ENCODE measurements at places on chromosomes 2 and 18. TPM values are rescaled to one million over a fixed set of nuclear protein-coding genes. Genes with fewer than 3 reads are reported as not detected.

DNA sequence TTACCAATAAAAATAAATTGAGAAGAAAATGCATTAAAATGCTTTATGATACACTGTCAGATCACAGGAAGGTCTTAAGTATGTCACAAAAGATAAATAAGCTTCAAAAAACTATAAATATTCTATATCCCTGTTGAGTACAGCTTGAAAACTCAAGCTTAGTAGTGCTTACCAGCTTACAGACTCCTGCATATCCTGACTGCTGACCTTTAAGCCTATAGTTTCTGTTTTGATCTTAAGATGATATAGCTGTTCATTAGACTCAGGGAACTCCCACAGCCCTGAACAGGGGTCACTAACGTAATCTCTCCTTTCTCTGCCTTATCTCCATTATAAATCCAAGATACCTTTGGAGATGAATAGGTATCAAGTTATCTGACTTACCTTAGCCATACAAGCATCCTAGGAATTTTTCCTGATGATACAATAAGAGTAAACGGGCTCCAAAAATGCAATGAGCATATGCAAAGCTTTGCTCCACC, 93.7 kb upstream of the RBBP8 start:
- H3K27me3 ChIP-seq, result no peaks in the 10 kb centered on the region
- no peak for DNase-seq
- H3K27ac ChIP-seq, result no peak overlapping the region

- DNase-seq, result no peak
- peaks cover 24% of the 10 kb centered on the region for H3K36me3 ChIP-seq
- no peak overlapping the region for H3K27ac ChIP-seq
- H3K27me3 ChIP-seq, result no peaks in the 10 kb centered on the region
Observed at GRCh38 chr2:134518101-134518500, 200.7 kb downstream of the TMEM163 start.

Gene IL1F10
- not detected for total RNA-seq

Gene HOXD10
- total RNA-seq, result not detected

DNA sequence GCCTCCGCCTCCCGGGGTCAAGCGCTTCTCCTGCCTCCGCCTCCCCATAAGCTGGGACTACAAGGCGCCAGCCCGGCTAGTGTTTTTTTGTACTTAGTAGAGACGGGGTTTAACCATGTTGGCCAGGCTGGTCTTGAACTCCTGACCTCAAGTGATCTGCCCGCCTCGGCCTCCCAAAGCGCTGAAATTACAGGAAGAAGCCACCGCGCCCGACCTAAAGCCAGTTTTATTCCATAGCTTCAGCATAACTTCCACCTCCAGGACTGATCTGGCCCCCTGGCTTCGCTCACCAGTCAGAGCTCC, 783 bp upstream of the TXNL4A start:
- peaks cover 18% of the 10 kb centered on the region for H3K4me1 ChIP-seq
- peak overlapping the region; percentile 98 for H3K4me3 ChIP-seq
- H3K27me3 ChIP-seq, result no peaks in the 10 kb centered on the region
- H3K36me3 ChIP-seq, result peaks cover 5% of the 10 kb centered on the region

GRCh38 chr2:185188656-185189055, 549.9 kb upstream of the FSIP2 start:
- H3K4me1 ChIP-seq, result no peaks in the 10 kb centered on the region
- peaks cover 1% of the 10 kb centered on the region for H3K27me3 ChIP-seq
- H3K27ac ChIP-seq, result no peak overlapping the region
- H3K36me3 ChIP-seq, result no peaks in the 10 kb centered on the region
- no peak overlapping the region for H3K4me3 ChIP-seq

Gene WDR35
- 10.3 TPM for total RNA-seq

DNA sequence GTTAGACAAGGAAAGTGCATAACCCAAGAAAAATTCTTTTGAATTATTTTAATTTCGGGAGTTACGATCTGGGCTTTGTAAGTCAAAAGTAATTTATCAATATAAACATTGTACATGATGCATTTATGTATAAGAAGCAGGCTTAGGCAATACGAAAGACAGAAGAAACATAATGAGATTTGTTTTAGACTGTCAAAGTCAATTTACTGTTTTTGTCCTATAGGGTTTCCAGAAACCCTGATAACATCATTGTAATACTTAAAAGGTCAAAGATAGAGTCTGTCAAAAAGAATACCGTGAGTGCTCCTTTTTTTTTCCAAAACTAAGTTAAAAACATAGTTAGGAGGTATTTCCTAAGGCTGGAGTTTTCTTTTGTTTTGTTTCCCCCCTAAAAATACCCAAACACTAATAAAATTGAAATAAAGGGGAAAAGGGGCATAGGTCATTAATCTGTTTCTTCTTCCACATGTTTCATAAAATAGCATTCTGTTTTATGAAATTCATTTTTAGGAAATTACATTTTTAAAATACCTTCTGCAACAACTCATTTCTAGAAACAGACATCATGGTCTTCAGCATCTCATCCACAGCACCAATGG, 16.1 kb downstream of the C1D start:
- H3K36me3 ChIP-seq, result peaks cover 4% of the 10 kb centered on the region
- H3K27me3 ChIP-seq, result no peaks in the 10 kb centered on the region
- H3K4me1 ChIP-seq, result peaks cover 11% of the 10 kb centered on the region

Gene STPG4
- total RNA-seq, result not detected

Gene LINC00305
- 16.4 TPM for total RNA-seq

DNA sequence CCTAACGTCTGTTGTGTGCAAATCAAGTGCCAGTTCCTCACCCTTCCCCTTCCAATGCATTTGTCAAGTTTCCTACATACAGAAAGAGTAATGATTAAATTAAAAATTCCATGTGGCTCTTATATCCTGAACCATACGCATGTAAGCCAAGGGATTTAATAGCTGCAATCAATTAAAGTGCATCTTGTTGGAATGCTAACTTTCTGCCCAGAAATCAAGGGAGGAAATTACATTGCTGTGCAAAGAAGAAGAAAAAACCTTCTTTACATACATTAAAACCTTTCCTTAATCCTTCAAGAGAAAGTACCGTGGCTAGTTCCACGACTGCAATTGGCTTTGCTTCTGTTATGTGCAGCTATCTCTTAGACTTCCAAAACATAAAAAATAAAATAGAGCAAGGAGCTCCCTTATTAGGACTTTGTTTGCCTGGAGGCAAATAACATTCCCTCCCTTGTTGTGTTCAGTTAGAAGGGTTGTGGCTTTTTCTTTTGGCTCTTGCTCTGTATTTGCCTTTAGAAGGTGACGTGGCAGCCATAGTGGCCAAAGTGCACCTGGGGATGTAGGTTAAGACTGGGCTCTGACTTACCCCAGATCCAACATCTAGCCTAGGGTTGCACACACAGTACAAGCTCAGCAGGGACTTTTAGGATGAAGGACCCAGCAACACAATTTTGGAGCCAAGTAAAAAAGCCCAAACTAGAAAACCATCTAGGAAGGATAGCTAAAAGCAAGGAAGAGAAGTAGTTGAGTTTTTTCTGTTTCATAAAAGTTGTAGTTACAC, 158.3 kb downstream of the ANTXR1 start:
- H3K36me3 ChIP-seq, result peaks cover 3% of the 10 kb centered on the region
- H3K4me3 ChIP-seq, result no peak overlapping the region
- DNase-seq, result no peak
- H3K27me3 ChIP-seq, result peaks cover 3% of the 10 kb centered on the region

GRCh38 chr2:18611184-18611583, 21.8 kb upstream of the NT5C1B start:
- H3K27me3 ChIP-seq, result no peaks in the 10 kb centered on the region
- H3K27ac ChIP-seq, result no peak overlapping the region
- H3K36me3 ChIP-seq, result no peaks in the 10 kb centered on the region
- H3K4me3 ChIP-seq, result no peak overlapping the region
- peaks cover 3% of the 10 kb centered on the region for H3K4me1 ChIP-seq

- H3K27me3 ChIP-seq, result peaks cover 26% of the 10 kb centered on the region
- no peak for DNase-seq
- H3K4me1 ChIP-seq, result peaks cover 32% of the 10 kb centered on the region
- peak overlapping the region; percentile 87 for H3K4me3 ChIP-seq
- H3K27ac ChIP-seq, result no peak overlapping the region
Observed at GRCh38 chr2:72916743-72917137, 579 bp upstream of the EMX1 start.

DNA sequence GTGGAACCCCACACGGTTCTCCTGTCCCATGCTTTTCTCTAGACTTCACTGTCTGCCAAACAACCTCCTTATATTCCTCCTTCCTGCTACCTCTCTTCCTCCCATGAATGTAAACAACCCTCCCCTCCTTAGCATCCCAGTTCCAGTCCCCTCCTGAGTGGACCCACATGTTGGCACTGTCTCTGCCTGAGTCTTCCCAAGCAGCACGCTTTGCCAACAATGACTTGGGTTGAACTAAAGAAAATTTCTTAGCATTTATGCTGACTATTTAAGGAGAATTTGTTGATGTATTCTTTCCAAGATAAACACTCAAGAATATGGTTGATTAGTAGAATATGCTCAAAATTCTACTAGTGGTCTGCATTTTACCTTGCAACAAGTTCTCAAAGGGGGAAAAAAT, 338.0 kb downstream of the TNS1 start:
- DNase-seq, result no peak
- H3K27me3 ChIP-seq, result peaks cover 4% of the 10 kb centered on the region

GRCh38 chr2:60608679-60609078, 55.2 kb upstream of the BCL11A start:
- H3K27ac ChIP-seq, result no peak overlapping the region
- no peaks in the 10 kb centered on the region for H3K27me3 ChIP-seq
- H3K36me3 ChIP-seq, result no peaks in the 10 kb centered on the region
- peaks cover 26% of the 10 kb centered on the region for H3K4me1 ChIP-seq
- no peak for DNase-seq

Gene ASPRV1
- total RNA-seq, result 0.87 TPM

DNA sequence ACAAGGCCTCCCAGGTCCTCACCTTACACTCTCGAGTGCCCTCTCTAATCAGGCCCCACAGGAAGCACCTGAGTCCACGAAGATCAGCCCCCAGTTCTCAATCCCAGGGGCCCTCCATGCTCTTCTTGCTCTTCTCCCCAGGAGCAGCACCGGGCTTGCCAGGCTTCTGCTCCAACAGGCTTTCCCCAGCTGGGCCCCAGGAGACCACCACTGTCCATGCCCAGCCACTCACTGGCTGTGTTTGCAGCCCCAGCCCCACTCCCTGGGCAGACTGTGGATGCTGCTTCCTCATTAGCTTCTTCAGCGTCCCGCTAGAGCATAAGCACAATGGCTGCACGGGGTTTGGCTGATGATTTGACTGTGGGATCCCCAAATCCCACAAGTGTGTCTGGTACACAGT, 781.9 kb downstream of the GALR1 start:
- no peak for DNase-seq
- no peak overlapping the region for H3K27ac ChIP-seq
- peaks cover 5% of the 10 kb centered on the region for H3K27me3 ChIP-seq

DNA sequence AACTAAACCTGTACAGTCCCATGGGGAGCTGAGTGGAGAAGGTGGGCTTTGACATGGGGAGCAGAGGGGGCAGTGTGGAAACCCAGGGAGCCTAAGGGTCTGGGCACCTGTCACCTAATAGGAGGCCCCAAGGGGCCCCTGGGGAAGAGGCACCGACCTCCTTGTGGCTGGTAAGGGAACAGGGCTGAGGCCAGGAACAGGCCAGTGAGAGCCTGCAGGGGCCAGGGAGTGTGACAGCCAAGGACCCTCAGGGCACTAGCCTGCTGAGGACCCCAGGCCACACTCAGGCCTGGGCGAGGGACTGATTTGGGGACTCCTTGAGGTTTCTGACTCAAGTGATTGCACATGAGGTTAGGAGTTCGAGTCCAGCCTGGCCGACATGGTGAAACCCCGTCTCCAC, 24.5 kb upstream of the ALPP start:
- peaks cover 8% of the 10 kb centered on the region for H3K27me3 ChIP-seq
- H3K36me3 ChIP-seq, result no peaks in the 10 kb centered on the region
- H3K4me3 ChIP-seq, result no peak overlapping the region
- H3K27ac ChIP-seq, result no peak overlapping the region
- DNase-seq, result no peak

Gene PSMA8
- not detected for total RNA-seq

- H3K27me3 ChIP-seq, result peaks cover 6% of the 10 kb centered on the region
- H3K4me3 ChIP-seq, result peak overlapping the region; percentile 97
- peaks cover 10% of the 10 kb centered on the region for H3K4me1 ChIP-seq
- DNase-seq, result peak; percentile 95
- peak overlapping the region; percentile 14 for H3K27ac ChIP-seq
Observed at GRCh38 chr2:64751286-64752260, 97.9 kb upstream of the SERTAD2 start.

- peaks cover 4% of the 10 kb centered on the region for H3K4me1 ChIP-seq
- no peaks in the 10 kb centered on the region for H3K36me3 ChIP-seq
- H3K27me3 ChIP-seq, result no peaks in the 10 kb centered on the region
- no peak overlapping the region for H3K27ac ChIP-seq
- no peak for DNase-seq
Observed at GRCh38 chr18:9469685-9470084, 5.6 kb upstream of the RALBP1 start.

DNA sequence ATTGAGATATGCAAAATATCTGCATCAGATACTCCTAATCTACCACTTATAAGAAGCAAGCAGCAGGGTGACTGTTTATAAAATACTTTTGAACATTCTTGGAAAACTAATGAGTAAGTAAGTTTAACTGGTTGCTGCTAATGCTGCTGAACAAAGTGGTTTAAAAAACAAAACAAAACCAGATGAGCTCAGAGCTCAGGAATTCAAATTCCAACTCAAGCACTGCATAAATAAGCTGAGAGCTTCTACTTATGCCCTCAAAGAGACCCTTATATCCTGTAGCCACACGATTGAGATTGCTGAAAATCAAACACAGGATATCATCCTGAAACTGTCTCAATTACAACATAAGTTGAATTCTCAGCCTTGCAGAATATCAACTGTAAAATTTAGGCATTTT, 62.3 kb upstream of the NYAP2 start:
- H3K36me3 ChIP-seq, result no peaks in the 10 kb centered on the region
- no peaks in the 10 kb centered on the region for H3K4me1 ChIP-seq
- no peak overlapping the region for H3K4me3 ChIP-seq

DNA sequence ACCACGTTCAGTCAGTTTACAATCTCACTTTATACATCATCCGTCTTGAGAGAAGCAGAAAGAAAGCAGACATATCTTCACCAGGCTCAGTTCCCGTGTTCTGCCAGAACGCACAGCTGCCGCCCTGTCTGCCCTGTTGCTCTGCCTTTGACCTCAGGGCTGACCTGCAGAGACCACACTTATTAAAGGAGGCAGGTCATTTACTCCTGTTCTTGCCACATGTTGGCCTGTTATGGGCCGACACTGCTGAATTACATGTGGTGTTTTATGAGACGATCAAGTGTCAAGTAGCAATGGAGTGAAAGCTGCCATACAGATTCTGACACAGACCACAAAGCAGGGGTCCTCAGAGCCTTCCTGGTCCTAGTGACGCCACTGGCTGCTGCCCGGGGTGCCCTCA, 232.2 kb downstream of the TTC32 start:
- no peak overlapping the region for H3K27ac ChIP-seq
- no peaks in the 10 kb centered on the region for H3K4me1 ChIP-seq
- no peaks in the 10 kb centered on the region for H3K36me3 ChIP-seq
- no peak overlapping the region for H3K4me3 ChIP-seq
- H3K27me3 ChIP-seq, result no peaks in the 10 kb centered on the region
- no peak for DNase-seq

Gene CNRIP1
- 21.8 TPM for total RNA-seq

- H3K36me3 ChIP-seq, result no peaks in the 10 kb centered on the region
- DNase-seq, result no peak
- no peak overlapping the region for H3K27ac ChIP-seq
- H3K4me1 ChIP-seq, result no peaks in the 10 kb centered on the region
- H3K27me3 ChIP-seq, result no peaks in the 10 kb centered on the region
Observed at GRCh38 chr18:11005528-11005927, 143.8 kb downstream of the PIEZO2 start.

Gene SERTAD2
- 9.8 TPM for total RNA-seq

GRCh38 chr2:241226723-241227572, 38.5 kb downstream of the ANO7 start:
- peak overlapping the region; percentile 55 for H3K27ac ChIP-seq
- H3K4me3 ChIP-seq, result no peak overlapping the region
- H3K36me3 ChIP-seq, result peaks cover 43% of the 10 kb centered on the region
- H3K27me3 ChIP-seq, result peaks cover 20% of the 10 kb centered on the region
- H3K4me1 ChIP-seq, result peaks cover 44% of the 10 kb centered on the region
- no peak for DNase-seq

Measured in endothelial cell (in vitro differentiated cells).